ENCODE measurements at places on chromosomes 11 and 22. TPM values are rescaled to one million over a fixed set of nuclear protein-coding genes. Genes with fewer than 3 reads are reported as not detected.

The PGA3 gene
- not detected for total RNA-seq

The GPR83 gene
- not detected for total RNA-seq

The GLYAT gene
- not detected for total RNA-seq

The B4GALNT4 gene
- total RNA-seq, result 1.5 TPM

The APOBEC3A gene
- total RNA-seq, result not detected

The ART1 gene
- not detected for total RNA-seq

The OR51E2 gene
- total RNA-seq, result not detected

The ARRB1 gene
- total RNA-seq, result 156 TPM

The GPHA2 gene
- not detected for total RNA-seq

The OR10D3 gene
- total RNA-seq, result not detected

The FAM111B gene
- 18.0 TPM for total RNA-seq

The NLRP10 gene
- not detected for total RNA-seq

The ZBTB16 gene
- 17.3 TPM for total RNA-seq

The IGSF22 gene
- not detected for total RNA-seq

The DGAT2 gene
- 0.49 TPM for total RNA-seq

The ABCC8 gene
- not detected for total RNA-seq

The C11orf52 gene
- not detected for total RNA-seq

The CD3G gene
- total RNA-seq, result not detected

The GUCY1A2 gene
- total RNA-seq, result 0.14 TPM

The XKR3 gene
- total RNA-seq, result not detected

The HOATZ gene
- total RNA-seq, result not detected

The PANX3 gene
- total RNA-seq, result not detected

The THAP12 gene
- total RNA-seq, result 45.2 TPM

The CNTF gene
- 1.6 TPM for total RNA-seq

The TUG1 gene
- 32.1 TPM for total RNA-seq

All from pulmonary artery endothelial cell (primary cell).